Kidney (tissue), 22 donors: ENCODE measurements at places on chromosomes 7 and 10.

GRCh38 chr10:97498076-97498840 is at the start of gene MMS19:
TSS of gene MMS19 (minus strand) at chr10:97498422. CDS start at chr10:97498384, 38 bp downstream.
- DNase-seq = peak; percentile 99

DNA sequence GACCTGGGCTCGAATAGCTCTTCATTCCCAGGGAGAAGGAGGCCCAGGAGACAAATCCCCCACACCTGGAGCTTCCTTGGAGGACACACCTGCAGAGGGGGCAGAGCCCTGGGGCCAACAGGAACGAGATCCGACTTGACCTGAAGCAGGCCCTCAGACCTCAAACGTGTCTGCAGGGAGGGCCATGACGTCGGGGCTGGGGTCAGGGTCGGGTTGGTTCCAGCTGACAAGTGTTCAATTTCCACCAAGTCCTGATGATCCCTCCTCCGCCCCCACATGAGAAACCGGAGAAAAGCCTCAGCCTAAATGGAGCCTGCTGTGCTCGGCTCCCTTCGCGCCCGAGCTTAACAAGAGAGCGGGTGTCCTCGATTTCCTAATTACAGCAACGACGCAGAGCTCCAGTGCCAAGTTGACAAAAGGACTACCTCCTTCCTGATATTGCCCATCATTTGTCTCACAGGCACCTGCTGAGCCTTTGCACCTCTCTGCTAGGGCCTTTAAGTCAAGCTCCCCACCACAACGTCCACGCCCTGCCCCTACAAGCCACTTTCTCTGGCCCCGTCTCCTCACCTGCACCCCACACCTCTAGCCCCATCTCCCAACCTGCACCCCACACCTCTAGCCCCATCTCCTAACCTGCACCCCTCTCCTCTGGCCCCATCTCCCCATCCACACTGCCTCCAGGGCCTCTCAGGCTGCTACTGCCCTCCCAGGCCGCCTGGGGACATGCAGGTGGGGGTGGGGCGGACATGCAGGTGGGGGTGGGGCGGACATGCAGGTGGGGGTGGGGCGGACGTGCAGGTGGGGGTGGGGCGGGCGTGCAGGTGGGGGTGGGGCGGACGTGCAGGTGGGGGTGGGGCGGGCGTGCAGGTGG is 519.4 kb downstream of the GLRX3 start:
- DNase-seq = no peak

DNA sequence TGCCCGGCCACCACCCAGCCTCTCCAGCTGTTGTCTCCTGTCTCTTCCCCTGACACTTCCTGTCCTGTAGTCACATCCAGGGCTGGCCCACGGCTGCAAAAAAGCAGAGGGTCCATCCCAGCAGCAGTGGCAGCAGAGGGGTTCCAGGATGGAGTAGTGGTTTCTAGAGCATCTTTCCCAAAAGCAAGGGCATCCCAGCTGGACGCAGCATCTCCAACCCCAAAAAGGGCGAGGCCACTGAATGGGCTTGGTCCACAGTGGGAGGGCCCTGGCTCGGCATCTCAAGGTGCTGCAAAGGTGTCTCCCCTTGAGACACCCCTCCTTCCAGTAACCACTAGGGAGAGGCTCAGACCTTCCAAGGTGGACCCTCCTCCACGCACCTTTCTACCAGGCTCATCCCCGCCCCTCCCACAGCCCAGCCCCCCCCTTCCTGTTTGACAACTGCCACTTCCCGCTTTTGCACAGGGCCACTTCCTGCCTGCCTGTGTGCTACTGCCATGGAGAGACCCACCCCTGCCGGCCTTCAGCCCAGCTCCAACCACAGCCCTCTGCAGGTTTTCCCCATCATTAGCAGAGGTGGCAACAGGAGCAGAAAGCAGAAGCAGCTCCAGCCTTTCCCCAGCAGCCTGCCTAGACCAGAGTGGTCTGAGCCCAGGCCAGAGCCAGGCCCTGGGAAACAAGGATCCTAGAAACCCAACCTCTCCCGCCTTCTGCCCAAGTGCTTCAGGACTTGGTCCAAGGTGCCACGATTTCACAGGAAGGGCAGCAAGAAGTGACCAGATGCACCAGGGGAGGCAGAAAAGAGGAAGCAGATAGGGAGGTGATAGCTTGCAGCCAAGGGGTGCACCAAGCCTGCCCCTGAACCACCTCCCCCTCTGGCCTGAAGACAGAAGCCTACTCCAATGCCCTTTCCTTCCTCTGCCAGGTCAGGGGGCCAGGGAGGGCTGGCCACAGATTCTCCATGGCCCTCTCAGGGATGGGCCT is 8.6 kb downstream of the CAMK2G start:
- no peak for DNase-seq

DNA sequence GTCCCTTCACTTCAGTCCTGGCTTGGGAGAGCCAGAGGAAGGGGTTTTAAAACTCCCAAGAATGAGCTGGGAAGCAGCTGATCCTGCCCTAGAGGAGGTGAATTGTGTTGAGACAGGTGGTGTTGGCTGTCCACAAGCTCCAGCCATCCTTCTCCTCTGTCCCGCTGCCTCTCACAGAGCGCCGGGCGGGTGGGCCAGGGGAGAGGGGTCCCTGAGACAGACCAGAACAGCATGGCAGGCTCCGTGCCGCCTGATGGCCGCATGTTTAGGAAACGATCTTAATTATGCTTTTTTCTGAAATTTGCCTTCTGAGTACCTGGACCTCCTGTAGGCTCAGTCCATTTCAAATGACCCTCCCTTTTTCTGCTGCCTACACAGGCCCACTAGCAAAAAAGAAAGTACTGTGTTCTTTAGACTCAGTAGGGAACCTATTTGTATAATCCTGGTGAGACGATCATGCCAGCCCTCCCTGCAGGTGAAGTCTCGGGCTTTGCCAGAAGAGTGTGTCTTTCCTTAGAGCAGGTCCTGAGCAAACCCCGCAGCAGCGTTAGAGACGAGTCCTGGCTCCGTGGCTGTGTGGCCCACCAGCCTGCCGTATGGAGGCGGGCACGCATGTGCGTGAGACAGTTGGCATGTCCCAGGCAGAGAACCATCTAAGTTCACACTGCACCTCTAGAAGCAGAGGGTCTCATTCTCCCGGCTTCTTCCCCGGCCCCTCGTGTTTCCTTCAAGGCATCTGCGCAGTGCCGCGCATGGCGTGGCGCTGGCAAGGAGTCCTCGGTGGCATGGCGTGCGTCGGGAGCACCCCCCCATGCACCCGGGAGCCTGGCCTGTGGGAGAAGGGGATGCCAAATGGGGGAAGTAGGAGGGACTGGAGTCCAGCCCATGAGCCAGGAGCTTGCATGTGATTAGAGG is 26.3 kb upstream of the PWWP2B start:
- no peak for DNase-seq

DNA sequence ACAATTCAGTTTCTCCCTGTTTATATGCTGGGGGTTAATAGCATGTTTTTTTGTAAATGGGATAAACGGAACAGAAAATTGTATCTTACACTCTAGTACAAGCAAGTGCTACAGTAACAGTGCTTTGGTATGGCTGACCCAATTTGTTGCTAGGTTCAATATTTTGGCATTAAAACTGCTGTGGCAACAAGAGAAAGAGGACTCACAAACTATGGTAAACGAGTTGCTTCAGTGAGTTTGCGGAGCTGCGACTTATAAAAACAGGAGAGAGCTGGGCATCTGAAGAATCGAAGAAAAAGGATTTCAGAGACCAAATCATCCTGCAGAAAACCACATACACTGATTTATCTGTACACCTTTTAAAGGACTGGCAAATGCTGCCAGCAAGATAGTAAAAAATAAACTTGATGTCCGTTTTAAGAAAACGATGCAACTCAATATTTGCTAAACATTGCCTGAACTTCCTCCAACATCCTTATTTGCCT is 2.2 kb downstream of the GLUD1 start:
- DNase-seq = peak; percentile 63

GRCh38 chr10:113282564-113282963 is 270.3 kb upstream of the HABP2 start:
- no peak for DNase-seq

- DNase-seq = no peak
These were observed 458.6 kb upstream of the KLF6 start for GRCh38 chr10:4243651-4244050.

- DNase-seq = no peak
These were observed 33.3 kb downstream of the ENO4 start for GRCh38 chr10:116882639-116883038.

GRCh38 chr10:22893781-22894180 is 34.1 kb upstream of the ARMC3 start:
- DNase-seq = no peak

DNA sequence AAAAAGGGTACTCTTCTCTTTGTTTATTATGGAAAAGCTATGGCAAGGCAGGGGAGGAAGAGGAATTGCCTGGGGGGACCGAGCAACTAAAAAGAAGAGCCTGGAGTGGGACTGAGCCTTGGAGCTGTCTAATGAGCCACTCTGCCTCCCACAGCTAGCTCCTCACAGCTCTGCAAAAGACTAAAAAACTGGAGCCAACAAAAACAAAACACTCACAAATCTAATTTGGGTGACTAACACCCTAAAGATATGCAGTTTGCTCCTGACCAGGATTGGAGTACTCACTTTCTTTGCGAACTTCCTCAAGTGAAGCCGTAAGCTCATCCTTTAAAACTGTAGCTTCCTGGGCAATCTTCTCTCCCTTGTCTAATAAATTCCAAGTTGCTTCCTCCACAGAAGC is 89.4 kb downstream of the CTNNA3 start:
- peak; percentile 46 for DNase-seq

DNA sequence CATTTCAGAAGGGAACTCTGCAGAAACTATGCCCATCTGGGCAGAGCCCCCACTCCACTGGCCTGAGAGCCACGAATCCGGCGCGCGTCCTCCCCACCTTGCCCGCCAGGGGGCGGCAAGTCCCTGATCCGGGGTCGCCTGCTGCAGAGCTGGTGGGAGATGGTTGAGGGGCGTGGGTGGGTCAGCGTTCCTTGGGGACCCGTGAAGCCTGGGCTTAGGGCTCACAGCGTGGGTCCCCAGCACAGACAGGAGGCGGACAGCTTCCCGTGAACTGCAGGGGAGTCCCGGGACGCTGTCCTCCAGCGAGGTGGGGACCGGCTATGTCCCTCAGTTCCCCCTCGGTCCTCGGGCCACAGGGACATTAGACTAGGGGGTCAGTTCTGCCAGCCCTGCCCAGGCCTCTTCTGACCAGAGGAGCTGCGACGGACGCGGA is 585 bp upstream of the POP7 start:
- peak; percentile 90 for DNase-seq

DNA sequence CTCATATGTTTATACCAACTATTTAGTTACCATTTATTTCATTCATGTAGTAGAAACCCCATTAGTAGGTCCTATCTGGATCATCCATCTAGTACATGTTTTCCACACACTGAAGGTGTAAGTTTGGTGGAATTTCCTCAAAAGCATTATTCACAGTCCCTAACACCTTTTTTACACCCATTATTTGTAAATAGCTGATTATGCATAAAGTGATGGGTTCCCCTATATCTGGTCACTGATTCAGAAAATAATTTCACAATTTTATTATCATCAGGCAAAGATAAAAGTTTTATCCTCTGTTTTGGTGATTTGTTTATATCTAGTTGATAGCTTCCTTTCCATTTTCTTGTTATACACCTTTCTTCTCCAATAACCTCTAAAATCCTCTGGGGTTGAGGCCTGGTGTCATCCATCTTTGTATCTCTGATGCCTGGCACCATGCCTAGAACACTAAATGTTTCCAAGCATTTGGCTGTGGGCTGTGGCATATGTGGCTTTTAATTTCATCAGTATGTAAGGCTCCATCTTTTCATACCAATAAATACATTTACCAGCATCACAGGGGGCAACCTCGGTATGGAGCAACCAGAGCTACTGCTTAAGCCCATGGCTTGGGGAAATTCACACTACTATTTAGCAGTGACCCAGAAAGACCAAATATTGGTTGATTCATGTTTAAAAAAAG is 1089.5 kb upstream of the LRRN3 start:
- DNase-seq = no peak

DNA sequence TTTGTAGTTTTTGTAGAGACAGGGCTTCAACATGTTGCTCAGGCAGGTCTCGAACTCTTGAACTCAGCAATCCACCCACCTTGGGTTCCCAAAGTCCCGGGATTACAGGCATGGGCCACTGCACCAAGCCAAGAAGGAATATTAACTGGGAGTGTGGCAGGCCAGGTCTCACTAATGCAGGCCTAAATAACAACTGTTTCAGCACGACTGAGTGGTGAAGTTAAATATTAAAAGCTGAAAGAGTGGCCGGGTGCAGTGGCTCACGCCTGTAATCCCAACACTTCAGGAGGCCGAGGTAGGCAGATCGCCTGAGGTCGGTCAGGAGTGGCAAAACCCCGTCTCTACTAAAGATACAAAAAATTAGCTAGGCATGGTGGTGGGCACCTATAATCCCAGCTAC is 21.1 kb downstream of the CHUK start:
- DNase-seq = peak; percentile 40

DNA sequence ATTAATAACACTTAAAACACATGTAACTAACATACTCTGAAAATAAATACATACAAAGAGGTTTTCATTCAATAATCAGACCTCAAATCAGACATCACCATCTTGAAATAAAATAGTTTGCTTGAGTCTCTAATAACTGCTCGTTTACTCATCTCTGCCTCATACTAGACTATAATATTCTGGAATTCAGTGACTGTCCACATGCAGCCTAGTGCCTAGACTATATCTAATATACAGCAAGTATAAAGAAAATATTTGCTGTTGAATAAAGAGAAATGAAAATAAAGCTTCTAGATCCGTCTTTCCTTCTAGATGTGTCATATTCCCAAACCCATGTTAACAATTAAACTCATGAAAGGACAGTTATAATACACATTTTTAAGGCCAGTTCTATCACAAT is 236.3 kb upstream of the LRRN3 start:
- no peak for DNase-seq

GRCh38 chr10:126668505-126668904 is 2.0 kb downstream of the C10orf90 start:
- no peak for DNase-seq

GRCh38 chr7:104362756-104363155 is 34.4 kb downstream of the LHFPL3 start:
- no peak for DNase-seq

- DNase-seq = no peak
These were observed 33.4 kb downstream of the ELFN1 start for GRCh38 chr7:1703441-1703840.

GRCh38 chr10:86690657-86691084 is 22.4 kb downstream of the LDB3 start:
- DNase-seq = no peak

- DNase-seq = no peak
These were observed 9.7 kb downstream of the MDFIC start for GRCh38 chr7:114931656-114932011.

GRCh38 chr7:83681200-83681778 is 32.4 kb upstream of the SEMA3E start:
- DNase-seq = no peak
